ENCODE measurements at places on chromosomes 16 and 17.

DNA sequence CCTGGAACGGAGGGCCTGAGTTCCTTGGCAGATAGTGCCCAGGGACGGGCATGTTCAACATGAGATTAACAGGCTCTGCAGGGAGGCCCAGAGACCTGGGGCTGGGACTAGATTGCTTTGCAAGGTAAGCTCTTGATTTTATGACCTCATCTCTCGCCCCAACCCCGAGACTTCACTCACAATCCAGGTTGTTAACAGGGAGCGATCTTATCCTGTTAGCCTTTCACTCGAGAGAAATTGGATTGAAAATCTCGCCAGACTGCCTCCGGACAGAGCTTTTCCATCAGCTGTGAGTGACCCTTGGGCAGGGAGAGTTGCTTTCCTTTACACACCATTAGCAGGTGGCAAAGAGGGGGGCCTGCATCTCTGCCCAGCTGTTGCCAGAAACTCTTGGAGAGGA is 521.7 kb upstream of the EEF2KMT start:
- DNase-seq = no peak

DNA sequence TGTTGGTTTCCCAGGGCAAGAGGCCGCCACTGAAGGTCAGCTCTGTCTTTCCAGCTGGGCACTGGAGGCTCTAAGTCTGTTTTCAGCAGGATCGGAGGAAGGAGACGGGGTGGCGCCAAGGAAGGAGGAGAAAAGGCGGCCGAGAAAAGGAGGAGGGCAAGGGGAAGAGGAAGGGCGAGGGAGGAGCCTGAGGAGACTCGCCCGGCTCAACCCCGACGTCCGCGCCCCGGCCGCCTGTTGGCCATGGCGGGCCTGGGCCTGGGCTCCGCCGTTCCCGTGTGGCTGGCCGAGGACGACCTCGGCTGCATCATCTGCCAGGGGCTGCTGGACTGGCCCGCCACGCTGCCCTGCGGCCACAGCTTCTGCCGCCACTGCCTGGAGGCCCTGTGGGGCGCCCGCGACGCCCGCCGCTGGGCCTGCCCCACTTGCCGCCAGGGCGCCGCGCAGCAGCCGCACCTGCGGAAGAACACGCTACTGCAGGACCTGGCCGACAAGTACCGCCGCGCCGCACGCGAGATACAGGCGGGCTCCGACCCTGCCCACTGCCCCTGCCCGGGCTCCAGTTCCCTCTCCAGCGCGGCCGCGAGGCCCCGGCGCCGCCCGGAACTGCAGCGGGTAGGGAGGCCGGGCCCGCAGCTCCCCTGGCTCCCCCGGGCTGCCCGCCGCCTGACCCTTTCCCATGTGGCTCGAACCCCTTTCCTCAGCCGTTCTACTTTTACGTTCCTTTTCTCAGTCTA is at the start of gene RNF135:
TSS of gene RNF135 (plus strand) at position 209 of the 737 bp plus-strand sequence. CDS start at position 244, 35 bp downstream.
- peak; percentile 86 for DNase-seq

DNA sequence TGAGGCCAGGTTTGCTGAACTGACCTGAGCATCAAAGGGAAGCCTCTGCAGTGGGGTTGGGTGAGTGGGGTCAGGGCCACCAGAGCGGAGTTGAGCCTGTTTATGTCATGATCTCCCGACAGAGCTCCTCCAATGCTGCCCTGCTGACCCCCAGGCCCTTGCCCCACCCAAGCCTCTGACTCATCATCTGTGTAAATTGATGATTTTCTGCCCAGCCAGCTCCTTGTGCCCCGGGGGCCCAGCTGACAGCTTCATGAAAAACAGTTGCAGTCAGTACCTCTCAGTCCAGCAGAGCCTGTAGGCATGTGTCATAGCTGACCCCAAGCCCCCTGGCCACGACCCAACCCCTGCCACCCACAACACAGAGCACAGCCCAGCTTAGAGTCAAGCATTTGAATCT is 134.9 kb downstream of the CCT6B start:
- DNase-seq = no peak

- no peak for DNase-seq
These were observed 18.6 kb downstream of the TNFRSF13B start for GRCh38 chr17:16953347-16953746.

DNA sequence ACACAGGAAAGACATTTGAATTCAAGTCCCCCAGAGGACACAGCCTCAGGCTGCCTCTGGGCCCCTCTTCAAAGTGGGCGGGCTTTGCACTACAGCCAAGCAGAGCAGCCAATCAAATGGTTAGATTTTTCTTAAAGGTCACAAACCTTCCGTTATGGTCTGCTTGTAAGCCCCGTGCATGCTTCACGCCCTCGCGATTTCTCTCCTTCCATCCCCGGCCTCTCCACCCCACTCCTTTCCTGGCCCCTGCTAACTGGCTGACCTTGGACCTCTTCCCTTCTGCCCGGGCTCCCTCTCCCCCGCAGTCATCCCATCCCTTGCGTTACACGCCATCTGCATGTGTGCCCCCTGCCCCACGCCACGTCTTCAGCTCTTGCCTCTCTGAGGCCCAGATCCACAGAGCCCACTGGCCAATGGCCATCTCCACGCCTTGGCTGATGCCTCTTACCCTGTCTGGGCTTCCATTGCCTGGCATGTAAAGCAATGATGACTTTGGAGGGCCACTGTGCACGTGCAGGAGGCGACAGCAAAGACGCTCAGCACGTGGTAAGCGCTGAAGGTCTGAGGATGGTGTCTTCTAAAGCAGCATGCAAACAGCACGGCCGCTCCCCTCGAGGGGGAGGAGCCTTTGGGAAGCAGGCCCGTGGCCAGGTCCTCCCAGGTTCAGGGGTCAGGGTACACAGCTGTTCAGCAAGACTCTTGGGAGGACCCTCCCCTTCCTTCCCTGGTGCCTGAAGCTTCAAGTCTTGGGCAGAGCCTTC is 86.8 kb downstream of the ZDHHC7 start:
- DNase-seq = no peak

DNA sequence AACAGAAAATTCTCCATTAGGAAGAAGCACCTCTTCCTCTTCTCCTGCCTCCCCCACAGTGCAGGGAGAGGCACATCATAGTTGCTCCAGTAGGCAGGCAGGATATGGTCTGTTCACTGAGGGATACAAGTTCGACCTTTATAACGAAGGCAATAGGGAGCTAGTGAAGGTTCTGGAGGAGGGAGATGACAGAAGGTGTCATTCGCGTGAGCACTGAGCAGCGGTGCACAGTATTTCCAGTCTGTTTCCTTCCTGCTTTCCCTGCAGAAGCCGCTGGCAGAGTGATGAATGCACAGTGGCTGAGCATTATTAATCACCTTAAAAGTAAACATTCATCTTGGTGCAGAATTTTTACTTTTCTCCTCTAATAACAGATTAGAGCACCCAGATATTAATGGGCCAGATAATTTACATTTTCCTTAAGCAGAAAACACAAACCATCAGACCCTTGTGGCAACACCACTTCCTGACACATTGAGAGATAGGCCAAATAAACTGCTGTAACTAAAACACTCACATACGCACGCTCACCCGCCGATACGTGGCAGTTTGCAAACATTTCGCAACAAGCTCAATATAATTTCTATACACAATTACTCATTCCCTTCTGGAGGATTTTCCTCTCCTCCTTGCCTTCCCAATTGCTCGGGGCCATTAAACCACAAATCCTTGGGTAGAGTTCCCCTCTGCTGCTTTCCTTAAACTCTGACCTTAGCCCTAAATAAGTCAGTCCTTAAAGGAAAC is 69.5 kb downstream of the AIPL1 start:
- DNase-seq = no peak

DNA sequence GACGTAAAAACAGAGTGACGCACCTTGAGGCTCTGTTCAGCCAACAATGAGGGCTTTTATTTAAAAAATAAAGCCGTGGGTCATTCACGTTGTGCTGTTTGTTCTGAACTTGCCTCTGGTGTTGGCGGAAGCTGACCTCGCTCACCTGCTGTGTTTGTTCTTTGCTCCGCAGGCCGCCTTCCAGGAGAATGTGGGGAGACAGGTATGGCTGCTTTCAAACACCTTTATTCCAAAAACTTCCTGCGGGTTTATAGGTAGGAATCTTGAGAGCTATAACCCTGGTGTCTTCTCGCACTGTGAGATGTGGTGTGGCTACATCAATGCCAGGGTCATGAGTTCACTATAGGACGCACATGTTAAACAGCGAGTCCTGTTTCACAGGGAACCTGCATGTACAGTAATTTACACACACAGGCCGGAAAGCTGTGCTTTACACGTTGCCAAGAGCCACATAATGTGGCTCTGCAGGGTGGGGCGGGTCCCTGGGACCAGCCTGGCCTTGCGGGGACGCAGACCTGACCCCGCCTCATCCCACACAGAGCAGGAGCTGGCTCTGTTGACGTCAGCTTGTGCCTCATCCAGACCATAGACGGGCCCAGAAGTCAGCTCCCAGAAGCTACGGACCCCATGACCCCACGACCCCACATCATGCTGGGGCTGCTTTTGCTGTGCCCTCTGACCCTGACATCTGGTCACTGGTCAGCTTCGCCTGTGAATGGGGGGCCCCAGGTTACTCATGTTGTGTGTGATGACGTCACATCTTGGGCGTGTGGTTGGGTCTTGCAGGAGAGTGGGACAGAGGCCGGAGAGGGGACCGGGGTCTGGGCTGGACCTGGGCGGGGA is 49.9 kb upstream of the ZNF750 start:
- no peak for DNase-seq

DNA sequence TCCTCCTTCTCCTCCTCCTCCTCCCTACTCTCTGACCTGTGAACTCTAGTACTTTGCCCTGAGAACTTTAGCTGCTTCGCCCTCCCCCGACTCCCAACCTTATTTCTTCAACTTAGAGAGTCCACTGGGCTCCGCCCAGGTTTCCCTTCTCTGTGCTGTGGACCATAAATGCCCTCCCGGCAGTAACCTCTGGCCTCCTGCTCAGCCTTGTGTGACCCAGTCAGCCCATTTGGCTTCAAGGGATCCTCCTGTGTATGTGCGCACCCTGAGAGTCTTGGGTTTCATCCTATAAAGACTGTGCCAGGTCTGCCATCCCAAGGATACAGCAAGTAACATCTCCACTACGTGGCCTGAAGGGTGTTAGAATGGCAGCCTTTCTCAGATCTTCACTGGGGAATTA is 275.6 kb upstream of the C16orf82 start:
- DNase-seq = no peak

DNA sequence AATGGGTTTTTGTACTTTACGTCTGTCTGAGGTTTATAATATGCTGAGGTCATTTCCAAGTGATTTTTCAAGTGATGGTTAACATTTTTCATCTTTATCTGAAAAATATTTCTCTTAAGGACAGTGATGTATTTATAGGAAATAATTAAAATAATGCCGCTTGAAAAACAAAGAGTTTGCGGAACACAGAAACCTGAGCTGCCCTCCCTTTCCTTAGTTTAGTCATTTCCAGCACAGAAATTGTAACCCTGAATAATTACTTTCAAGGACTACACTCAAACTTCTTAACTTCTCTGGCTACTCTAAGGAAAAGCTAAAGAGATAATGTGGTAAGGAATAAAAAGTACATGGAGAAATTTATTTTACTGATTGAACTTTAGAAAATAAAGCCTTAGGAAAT is 54.6 kb downstream of the MRTFB start:
- DNase-seq = no peak

- DNase-seq = no peak
These were observed at the start of gene SHISA6 for GRCh38 chr17:11240841-11241610. Gene SHISA6, plus strand, starts transcription at chr17:11241213.

DNA sequence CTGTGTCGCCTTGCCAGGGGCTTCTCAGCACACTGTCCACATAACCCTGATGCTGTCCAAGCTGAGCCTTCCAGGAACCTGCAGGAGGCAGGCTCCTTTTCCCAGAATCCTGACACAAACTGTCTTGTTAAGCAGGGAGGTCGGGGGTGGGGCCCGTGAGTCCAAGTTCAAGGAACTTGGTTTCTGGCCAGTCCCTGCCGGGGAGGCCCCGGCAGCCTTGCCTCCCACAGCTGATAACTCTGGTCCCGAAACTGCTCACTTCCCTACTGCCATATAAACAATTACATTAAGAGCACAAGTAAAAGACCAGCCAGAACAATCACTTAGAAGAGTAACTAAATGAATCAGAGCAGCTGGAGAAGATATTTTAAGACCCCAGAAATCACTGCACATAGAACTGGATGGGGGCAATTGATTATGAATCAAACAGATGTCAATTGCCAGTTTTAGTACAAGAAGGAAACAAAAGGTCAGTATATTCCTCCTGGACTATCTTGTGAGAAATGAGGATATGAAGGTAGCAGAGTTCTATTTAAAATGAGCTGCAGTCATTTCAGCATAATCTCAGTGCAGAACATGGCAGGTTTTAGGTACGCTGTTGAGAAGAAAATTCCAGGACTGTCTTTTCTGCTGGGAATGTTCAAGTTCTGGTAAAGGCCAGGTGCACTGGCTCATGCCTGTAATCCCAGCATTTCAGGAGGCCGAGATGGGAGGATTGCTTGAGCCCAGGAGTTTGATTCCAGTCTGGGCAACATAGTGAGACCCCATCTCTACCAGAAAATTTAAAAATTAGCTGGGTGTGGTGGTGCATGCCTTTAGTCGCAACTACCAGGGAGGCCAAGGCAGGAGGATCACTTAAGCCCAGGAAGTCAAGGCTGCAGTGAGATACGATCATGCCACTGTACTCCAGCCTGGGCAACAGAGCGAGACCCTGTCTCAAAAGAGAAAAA is 169.8 kb downstream of the PITPNC1 start:
- no peak for DNase-seq

DNA sequence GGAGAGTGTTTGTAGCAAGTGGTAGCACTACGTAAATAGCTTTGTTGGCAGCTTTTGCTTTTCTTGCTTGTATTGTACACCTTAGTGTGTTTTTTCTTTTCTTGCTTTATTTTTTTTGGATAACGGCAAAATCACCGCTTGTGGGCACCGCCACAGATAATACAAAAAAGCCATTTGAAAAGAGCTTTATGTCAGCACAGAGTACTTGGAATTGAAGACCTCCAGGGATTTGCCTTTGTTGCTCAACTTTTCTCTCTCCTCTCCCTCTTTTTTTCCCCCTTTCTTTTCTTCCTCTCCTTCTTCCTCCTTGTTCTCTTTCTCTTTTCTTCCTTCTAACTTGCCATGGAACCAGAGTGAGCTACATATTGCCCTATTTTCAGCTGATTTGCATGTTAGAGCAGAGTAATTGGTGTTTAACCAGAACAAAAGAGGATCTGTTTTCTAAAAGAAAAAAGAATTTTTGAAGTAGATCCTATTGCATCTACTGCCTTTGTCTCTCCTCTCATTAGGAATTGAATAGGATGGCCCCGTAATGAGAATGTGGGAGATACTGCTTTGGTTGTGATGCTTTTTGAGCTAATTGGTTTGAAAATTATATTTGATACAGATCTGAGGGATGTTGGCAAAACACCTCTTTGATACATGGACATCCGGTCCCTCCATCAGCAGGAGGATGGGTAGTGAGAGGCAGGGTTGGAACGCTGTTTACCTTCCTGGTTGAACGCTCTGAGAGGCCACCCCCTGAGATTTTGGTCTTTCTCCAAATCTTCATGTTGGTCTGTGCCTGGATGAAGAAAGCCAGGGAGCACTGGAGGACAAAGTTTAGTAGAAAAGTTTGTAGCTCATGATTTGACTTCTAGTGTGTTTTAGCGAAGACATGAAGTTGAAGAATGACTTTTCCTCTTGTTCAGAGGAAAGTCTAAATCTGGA is 85.6 kb downstream of the MSI2 start:
- no peak for DNase-seq

Measured in B cell (primary cell).